ENCODE measurements at places on chromosomes 5 and 9. TPM values are rescaled to one million over a fixed set of nuclear protein-coding genes. Genes with fewer than 3 reads are reported as not detected.

DNA sequence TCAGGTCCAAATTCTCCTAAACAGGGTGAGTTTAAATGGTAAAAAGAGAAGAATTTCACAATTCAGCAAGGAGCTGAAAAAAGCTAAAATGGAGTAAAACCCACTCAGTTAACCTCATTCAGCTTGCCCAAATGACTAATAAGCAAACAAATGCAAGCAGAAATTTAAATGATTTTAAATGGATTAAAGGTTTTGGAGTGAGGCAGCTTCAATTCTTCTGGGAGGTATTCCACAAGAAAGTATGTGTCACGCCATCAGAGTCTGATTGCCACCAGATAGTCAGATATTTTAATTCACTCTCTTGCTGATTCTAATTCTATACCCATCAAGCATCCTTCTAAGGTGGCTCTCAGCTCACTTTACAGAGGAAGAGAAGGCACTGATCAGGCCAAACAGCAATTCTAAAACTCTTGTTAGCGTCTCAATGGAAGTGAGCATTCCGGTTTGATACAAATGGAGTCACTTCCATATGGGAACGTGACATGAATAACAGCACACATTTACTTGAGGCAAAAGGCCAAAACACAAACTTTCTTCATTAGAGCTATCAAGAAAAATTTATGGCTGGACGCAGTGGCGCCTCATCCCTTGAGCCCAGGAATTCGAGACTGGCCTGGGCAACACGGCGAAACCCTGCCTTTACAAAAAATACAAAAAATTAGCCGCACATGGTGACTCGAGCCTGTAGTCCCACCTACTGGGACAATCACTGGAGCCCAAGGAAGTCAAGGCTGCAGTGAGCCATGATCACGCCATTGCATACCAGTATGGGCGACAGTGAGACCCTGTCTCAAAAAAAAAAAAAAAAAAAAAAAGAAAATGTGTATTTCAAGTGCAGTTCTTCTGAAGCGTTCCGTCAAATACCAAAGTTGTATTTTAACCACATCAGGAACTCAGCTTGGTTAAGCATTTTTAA is 2.0 kb downstream of the CLK4 start:
- H3K27me3 ChIP-seq, result no peaks in the 10 kb centered on the region
- H3K36me3 ChIP-seq, result peaks cover 28% of the 10 kb centered on the region
- DNase-seq, result no peak
- H3K27ac ChIP-seq, result peak overlapping the region; percentile 98
- peaks cover 58% of the 10 kb centered on the region for H3K4me1 ChIP-seq
- H3K4me3 ChIP-seq, result peak overlapping the region; percentile 79

DNA sequence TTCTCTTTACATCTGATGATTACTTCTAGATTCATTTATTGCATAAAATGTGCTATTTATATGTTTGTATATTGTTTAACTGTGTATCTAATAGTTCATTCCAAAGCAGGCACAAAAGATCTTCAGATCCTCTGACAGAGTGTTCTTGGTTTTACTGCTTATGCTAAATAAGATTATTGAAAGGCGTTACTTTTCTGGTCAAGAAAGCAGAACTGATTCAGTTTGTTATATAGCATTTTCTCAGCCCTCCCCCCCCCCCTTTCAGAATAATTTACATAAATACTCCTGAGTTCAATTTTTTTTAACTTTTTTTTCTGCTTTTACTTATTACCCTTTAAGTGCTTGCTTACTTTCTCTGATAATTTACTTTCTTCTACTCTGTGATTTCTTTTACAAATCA is 15.4 kb downstream of the CDC42SE2 start:
- no peaks in the 10 kb centered on the region for H3K27me3 ChIP-seq
- H3K36me3 ChIP-seq, result no peaks in the 10 kb centered on the region
- no peak for DNase-seq
- H3K27ac ChIP-seq, result peak overlapping the region; percentile 63

DNA sequence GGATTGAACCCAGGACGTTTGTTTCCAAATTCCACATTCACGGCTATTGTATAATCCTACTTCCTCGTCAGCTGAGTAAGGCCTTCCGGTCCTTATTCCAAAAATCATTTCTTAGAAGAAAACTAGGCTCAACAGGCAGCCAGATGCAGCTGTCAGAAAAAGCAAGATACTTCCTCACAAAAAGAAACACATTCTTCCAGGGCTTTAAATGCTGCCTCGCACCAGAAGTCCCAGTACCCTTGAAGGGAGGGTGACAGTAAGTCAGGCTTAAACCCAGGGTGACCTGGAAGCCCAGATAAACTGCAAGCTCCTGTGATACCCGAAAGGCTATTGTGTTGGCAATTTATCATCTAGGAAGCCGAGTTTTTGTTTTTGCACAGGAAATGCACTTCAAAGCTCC is 414.0 kb downstream of the NFIB start:
- DNase-seq, result no peak
- no peaks in the 10 kb centered on the region for H3K36me3 ChIP-seq
- no peak overlapping the region for H3K4me3 ChIP-seq
- H3K4me1 ChIP-seq, result no peaks in the 10 kb centered on the region

Gene PCDHGB4
- 0.23 TPM for total RNA-seq

- H3K36me3 ChIP-seq, result no peaks in the 10 kb centered on the region
- H3K27ac ChIP-seq, result no peak overlapping the region
- no peak overlapping the region for H3K4me3 ChIP-seq
- no peaks in the 10 kb centered on the region for H3K4me1 ChIP-seq
These were observed 28.4 kb upstream of the BOD1 start for GRCh38 chr5:173644673-173645436.

Gene CCDC69
- total RNA-seq, result 93.9 TPM

Gene KLHL3
- 25.9 TPM for total RNA-seq

Gene ENTPD8
- total RNA-seq, result not detected

DNA sequence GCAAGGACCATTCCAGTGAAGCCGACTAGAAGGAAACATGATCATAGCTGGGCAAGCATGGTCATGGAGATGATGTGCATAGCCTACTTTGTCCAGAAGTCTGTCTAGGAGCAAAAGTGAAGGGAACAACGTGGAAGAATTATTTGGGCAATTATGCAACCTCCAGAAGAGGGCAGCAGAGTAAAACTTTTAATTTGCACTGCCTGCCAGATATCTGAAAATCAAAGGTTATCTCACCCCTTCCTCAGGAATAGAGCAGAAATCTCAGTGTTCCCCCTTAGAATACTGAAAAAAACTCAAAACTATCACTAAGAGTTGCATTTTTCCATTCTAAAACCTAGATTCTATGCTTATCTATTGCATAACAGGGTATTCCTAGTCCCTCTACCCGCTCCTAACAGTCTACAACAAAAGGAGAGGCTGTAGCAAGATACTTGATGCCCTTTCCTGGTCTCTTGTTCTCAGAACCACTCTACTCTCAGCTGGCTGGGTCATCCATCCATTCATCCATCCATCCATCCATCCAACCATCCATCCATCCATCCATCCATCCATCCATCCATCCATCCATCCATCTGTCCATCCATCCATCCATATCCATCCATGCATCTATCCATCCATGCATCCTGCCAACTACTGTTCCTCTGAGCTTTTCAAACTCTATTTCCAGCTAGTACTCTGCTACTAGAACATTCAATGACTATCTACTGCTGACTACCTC is 8.4 kb upstream of the SETD9 start:
- DNase-seq, result no peak
- H3K27me3 ChIP-seq, result no peaks in the 10 kb centered on the region
- H3K36me3 ChIP-seq, result no peaks in the 10 kb centered on the region
- no peaks in the 10 kb centered on the region for H3K4me1 ChIP-seq
- no peak overlapping the region for H3K27ac ChIP-seq
- H3K4me3 ChIP-seq, result no peak overlapping the region

DNA sequence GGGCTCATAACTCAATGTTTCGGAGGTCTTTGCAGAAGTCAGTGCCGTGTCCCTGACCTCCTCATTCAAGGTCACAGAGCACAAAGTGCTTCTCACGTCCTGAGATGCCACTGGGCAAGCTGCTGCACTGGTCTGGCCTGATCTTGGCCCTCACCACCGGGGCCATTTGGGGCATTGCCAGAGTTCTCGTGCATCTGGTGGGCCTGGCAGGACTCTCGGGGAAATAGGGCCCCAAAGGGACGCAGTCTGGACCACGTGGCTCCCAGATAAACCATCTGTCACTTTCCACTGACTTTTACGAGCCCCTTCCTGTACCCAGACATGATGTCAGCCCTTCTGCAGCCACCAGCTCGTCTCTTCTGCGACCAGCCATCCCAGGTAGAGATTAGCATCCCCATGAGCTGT is 54.8 kb downstream of the HRH2 start:
- no peak overlapping the region for H3K4me3 ChIP-seq
- no peak for DNase-seq
- no peak overlapping the region for H3K27ac ChIP-seq
- H3K27me3 ChIP-seq, result no peaks in the 10 kb centered on the region
- H3K4me1 ChIP-seq, result no peaks in the 10 kb centered on the region

GRCh38 chr9:133961226-133962165 is 30.6 kb downstream of the VAV2 start:
- H3K27ac ChIP-seq, result no peak overlapping the region
- H3K4me3 ChIP-seq, result no peak overlapping the region
- no peaks in the 10 kb centered on the region for H3K36me3 ChIP-seq
- no peaks in the 10 kb centered on the region for H3K4me1 ChIP-seq
- no peaks in the 10 kb centered on the region for H3K27me3 ChIP-seq
- no peak for DNase-seq

DNA sequence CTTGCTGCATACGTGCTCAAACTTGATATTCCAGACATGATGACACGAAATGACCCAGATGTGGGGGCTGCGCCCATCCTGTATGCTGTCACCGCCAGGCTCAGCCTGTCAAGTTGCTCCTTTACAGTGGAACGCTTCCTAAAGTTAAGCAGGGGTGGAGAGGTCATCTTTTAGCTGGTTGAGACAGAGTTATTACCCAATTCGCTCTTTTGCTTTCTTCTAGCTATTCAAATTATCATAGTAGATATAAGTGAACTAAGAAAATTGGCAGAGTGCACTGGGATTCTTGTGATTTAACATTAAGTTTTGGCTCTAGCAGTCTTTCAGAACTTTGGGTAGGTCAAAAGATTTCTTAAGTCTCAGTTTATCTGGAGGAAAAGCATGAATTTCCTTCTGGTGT is 69.8 kb upstream of the BASP1 start:
- no peak overlapping the region for H3K27ac ChIP-seq
- DNase-seq, result no peak
- no peak overlapping the region for H3K4me3 ChIP-seq
- no peaks in the 10 kb centered on the region for H3K27me3 ChIP-seq

Gene FKBP15
- 34.9 TPM for total RNA-seq

- no peaks in the 10 kb centered on the region for H3K36me3 ChIP-seq
- no peaks in the 10 kb centered on the region for H3K4me1 ChIP-seq
- H3K27me3 ChIP-seq, result no peaks in the 10 kb centered on the region
- DNase-seq, result no peak
- H3K4me3 ChIP-seq, result no peak overlapping the region
These were observed 468.1 kb downstream of the SPATA31D1 start for GRCh38 chr9:82456642-82457041.

DNA sequence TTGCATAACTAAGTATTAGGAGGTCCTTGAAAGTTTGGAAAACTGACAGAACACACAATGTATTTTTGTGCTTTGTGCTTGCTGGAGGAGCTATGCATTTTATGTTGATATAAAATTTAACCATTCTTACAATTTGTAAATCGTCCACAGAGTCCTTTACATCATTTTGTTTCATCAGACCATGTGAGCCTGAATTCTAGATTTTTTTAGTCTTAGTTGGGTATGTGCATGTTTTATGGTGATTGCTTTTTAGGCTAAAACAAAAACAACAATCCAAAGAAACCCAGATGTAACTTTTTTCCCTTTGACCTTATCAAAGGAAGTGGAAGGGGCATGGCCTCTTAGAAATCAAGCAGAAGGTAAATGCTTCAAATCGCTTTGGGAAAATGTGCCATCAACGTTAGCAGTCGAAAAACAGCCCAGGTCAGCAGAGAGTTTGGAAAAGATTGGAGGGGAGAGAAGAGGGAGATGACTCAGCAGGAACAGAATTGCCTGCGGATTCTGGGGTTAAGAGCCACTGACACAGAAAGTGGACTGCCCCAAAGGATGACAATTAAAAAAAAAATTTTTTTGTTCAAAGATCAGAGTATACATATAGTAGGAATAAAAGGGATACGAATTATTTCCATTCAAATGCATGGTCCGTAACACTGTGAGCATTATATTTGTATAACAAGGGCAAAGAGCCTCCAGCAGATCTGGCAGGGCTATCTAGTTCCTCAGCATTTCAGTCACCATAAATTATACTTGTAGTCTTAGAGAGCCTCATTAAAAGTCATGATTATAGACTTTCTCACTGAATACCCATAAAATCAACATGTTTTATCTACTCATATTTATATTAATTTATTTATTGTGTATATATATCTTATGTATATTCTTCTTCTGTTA is 253.5 kb upstream of the HAPLN1 start:
- H3K4me3 ChIP-seq, result no peak overlapping the region
- H3K27me3 ChIP-seq, result no peaks in the 10 kb centered on the region
- no peaks in the 10 kb centered on the region for H3K36me3 ChIP-seq
- H3K27ac ChIP-seq, result no peak overlapping the region
- no peaks in the 10 kb centered on the region for H3K4me1 ChIP-seq
- no peak for DNase-seq

DNA sequence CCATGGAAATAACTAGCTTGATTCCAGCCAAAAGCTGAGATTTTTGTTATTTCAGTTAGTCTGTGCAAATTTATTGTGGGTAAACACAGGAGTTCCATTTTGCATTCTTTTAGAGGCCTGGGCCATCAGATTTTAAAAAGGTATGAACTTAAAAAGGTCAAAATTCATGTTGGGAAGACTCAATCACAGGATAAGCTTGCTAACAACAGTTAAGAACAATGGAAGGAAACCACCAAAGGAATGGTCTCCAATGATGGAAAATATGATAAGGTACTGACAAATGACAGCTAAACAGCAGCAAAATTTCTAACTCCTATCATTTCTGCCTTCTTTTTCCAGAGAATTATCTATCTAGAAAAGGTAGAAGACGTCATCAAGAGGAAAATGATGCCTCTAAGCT is 16.0 kb downstream of the ABITRAM start:
- H3K4me3 ChIP-seq, result no peak overlapping the region
- H3K27me3 ChIP-seq, result no peaks in the 10 kb centered on the region
- no peaks in the 10 kb centered on the region for H3K4me1 ChIP-seq
- no peak for DNase-seq
- no peaks in the 10 kb centered on the region for H3K36me3 ChIP-seq

Gene GPX8
- not detected for total RNA-seq

GRCh38 chr9:130672933-130673615 is 8.7 kb downstream of the PRDM12 start:
- H3K36me3 ChIP-seq, result no peaks in the 10 kb centered on the region
- no peak for DNase-seq
- H3K27ac ChIP-seq, result no peak overlapping the region
- no peaks in the 10 kb centered on the region for H3K4me1 ChIP-seq
- no peaks in the 10 kb centered on the region for H3K27me3 ChIP-seq
- no peak overlapping the region for H3K4me3 ChIP-seq

Gene CARTPT
- not detected for total RNA-seq

Data from CD4-positive, alpha-beta memory T cell (primary cell).